ENCODE measurements at places on chromosomes 13 and 19.

DNA sequence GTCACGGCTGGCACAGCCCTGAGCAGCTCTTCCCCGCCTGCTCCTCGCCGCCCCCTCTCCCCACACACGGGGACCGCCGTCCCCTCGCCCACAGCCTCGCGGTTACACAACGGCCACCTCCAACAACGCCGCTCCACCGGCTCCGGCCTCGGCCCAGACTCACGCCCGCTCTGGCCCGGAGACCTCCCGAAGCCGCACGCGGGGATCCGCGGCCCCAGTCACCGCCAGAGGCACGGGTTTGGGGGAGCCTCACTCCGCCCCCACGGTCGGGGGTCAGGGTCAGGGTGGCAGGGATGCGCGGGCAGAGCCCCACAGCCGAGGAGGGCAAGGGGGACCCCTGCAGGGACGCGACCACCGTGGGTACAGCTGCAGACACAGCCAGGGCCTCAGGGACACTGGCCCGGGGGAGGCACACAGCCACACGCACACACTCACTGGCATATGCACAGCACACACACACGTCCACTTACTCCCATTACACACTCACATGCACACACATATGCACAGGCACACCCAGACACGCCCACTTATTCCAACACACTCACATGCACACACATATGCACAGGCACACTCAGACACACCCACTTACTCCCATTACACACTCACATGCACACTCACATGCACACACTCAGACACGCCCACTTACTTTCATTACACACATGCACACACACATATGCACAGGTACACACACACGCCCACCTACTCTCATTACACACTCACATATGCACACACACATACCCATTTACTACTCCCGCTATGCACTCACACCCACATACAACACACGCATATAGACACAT is 1.6 kb downstream of the TTYH1 start:
- no peak for DNase-seq

- no peak for DNase-seq
These were observed 1.3 kb downstream of the SELENOV start for GRCh38 chr19:39516270-39516669.

- no peak for DNase-seq
These were observed 4.5 kb upstream of the TIMM44 start for GRCh38 chr19:7947939-7948338.

GRCh38 chr19:5125797-5126497 is 157.0 kb downstream of the KDM4B start:
- no peak for DNase-seq

DNA sequence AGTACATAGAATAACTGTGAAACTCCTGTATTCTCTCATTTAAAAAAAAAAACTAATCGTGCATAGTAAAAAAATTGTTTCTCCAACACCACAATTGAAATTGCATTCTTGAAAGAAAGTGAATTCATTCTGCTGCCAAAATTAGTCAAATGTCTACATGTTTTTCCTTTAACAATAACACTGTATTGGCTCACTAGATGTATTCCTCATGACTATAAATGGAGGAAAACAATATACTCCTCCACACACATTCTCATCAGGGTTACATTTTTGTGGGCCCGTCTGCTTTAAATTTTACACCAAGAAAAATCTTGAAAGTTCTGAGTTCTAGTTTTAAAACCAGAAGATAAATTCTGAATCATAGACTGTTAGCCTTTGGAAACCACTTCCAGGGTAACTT is 233.6 kb downstream of the KLF12 start:
- DNase-seq = no peak

DNA sequence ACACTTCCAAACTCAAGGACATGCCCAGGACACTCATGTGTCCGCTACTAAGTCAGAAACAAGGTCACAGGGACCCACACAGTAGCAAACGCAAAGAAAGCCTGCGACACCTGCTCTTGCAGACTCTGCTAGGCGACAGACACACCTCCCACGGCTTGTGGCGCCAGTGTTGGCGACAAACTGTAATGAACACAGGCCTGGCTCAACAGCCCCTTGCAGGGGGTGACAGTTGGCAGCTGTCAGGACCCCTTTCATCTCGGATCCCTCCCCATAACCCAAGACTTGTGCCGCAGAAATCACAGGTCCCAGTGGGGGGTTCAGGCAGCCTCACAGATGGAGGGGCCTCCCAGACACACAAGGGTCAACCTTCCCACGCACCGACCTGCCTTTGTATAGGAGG is 364 bp downstream of the CKM start:
- DNase-seq = no peak

GRCh38 chr13:44218501-44219240 is 155.0 kb upstream of the SERP2 start:
- peak; percentile 62 for DNase-seq

DNA sequence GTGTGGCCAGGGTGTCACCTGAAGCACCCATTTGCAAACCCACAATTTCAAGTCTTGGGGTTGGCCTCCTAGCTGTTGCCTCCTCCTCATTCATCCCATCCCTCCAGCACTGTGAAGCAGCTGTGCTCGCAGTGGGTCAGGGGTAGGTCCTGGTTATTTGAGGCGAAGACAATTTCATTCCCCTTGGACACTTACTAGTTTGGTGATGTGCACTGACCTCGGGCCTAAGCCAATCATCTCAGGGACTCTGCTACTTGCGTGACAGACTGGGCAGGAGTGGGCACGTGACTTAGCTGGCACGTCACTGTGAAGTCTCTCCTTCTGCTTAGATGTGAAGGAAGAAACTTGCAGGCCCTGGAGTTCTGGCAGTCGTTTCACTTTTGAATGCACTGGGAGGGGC is 3.5 kb upstream of the ATP11A start:
- DNase-seq = no peak

DNA sequence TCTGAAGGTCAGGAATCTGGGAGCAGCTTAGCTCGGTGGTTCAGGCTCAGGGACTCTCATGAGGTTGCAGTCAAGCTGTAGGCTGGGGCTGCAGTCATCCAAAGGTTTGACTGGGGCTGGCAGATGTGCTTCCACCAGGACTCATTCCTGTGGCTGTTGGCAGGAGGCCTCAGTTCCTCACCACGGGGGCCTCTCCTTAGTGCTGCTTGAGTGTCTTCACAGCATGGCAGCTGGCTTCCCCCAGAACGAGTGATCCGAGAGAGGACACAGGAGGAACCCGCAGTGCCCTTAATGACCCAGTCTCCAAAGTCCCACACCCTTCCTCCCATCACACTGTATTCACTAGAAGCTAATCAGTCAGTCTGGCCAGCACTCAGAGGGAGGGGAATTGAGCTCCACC is 38.7 kb upstream of the EHD2 start:
- no peak for DNase-seq

GRCh38 chr13:39315796-39316195 is 277.5 kb downstream of the NHLRC3 start:
- DNase-seq = no peak

DNA sequence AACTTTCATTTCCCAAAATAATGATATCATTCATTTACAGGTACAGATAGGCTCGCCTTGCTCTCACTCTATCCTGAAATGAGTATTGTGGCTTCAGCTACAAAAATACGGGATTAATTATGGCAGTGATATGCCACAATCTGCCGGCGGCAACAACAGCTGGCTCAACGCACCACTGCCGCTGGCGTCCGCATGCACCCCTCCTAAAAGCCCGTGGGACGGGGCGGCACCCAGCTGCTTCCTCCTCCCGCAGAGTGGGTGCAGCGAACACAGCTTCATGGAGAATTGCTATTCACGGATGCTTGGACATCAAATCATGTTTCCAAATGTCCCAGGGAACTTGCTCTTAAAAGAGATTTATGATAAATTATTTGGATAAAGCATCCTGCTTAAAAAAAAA is 266.8 kb downstream of the TEX29 start:
- DNase-seq = no peak

- DNase-seq = no peak
These were observed 2321.8 kb upstream of the PCDH20 start for GRCh38 chr13:63737418-63737817.

DNA sequence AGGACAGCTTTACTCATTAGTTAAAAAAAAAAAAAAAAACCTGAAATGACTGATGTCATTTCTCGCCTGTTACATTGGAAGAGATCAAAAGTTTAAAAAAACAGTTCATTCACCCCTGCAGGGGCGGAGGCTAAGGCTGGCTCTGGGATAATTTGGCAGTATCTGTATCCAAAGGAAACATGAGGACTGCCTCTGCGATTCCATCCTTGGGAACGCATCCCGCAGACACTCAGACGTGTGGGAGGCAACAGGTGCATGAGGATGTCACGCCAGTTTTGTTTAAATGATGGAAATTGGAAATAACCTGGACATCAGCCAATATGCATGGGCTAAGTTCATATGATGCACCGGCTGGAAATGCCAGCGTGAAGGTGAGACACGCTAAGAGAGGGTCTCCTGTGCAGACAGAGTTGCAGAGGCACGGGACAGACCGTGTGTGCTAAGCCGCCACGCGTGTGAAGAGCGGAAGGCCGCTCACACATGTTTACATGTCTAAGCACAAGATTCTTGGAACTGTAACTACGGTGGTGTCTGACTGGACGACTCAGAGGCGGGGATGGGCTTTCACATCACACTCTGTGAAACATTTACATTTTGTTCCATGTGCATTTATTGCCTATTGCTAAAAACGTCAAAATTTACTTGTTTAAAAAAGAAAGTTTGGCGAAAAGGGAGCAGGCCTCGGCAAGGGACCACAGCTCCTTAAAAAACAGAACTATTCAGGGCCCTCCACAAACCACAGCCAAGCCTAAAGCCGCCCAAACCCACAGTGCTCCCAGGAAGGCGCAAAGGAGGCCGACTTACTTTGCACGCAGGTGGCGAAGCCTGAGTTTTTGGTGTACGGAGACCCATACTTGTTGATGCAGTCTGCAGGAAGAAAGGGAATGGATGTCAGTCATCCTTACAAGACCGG is 17.9 kb downstream of the GAS6 start:
- DNase-seq = no peak

GRCh38 chr13:33918199-33918932 is 100.4 kb downstream of the RFC3 start:
- DNase-seq = peak; percentile 32

Measured in NCI-H2029 (cell line).